ENCODE measurements at places on chromosomes 5 and 9.

DNA sequence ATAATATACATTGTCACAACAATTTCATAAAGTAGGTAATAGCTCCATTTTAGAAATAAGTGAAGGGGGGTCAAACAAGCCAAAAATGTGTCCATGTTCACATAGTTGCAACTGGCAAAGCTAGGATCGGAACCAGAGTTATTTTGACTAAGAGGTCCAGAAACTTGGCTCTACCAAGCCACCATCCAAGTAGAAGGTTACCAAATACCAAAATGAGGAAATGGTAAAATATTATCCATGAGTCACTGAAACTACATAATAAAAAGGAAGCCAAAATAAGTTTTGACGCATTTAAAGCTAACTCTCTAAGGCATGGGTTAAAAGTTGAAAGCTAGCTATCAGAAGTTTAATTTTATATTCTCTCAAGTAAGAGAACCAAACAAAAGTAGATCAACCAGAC is 886.9 kb upstream of the DMAC1 start:
- no peak for DNase-seq

GRCh38 chr5:14850419-14851049 is 21.0 kb downstream of the ANKH start:
- DNase-seq = no peak

GRCh38 chr9:75448281-75448680 is 360.0 kb downstream of the OSTF1 start:
- DNase-seq = no peak

GRCh38 chr5:7794311-7794710 is 56.6 kb downstream of the CFAP90 start:
- no peak for DNase-seq

All from activated T-helper 1 cell treated with anti-CD3 and anti-CD28 coated beads, Interleukin-2, amount 50 U/mL, for 16 hours (primary cell).